EH (cell line): ENCODE measurements at places on chromosomes 4 and X.

- no peak for DNase-seq
Measured at GRCh38 chr4:127238956-127239475, 393.7 kb upstream of the INTU start.

DNA sequence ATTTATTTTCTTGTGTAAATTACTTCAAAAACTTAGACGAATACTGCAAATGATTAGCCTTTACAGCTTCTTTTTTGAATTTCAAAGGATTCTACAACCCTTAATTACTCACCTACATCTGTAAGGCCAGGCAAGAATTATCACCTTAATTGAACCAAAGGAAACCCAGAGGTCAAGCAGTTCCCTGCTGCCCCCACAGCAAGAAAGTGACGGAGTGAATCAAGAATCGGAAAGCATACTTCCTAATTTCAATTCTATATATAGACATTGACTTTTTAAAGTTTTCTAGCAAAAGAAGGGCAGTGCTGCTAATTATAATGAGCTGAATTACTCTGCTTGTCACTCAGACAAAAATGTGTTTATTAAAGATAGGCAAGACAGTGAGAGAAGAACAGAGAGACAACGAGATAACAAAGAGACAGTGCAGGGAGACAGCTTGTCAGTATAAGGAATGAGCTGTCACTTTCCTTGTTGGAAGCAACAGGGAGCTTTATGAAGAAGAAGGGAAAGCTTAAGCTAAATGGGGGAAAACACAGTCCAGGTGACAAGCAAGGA lies 47.5 kb upstream of the SPANXN4 start:
- DNase-seq, result no peak

DNA sequence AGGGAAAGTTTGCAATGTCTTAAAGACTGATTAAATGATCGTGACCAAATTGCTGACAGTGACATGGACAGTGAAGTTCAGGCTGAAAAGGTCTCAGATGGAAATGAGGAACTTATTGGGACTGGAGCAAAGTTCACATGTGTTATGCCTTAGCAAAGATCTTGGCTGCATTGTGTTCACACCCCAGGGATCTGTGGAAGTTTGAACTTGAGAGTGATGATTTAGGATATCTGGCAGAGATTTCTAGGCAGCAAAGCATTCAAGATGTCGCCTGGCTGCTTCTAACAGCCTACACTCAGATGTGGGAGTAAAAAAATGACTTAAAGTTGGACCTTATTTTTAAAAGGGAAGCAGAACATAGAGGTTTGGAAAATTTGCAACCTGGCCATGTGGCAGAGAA lies 21.4 kb downstream of the SCARB2 start:
- DNase-seq, result no peak

DNA sequence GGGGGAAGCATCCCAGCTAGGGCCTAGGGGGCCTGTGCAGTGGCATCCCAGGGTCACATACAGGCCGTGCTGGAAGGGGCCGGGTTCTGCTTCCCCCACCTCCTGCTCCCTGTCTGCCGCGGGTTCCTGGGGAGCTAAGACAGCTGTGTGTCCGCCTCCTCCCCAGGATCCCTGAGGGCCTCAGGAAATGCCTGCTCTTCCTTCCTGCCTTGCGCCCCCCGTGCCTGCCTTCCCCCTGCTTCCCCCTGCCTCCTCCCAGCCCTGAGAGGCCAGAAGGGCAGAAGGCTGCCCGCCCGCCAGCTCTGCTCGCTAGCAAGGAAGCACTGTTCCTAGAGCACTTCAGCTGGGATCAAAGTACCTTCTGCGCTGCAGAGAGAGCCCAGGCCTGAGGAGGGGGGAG lies 2.9 kb upstream of the BGN start:
- no peak for DNase-seq

DNA sequence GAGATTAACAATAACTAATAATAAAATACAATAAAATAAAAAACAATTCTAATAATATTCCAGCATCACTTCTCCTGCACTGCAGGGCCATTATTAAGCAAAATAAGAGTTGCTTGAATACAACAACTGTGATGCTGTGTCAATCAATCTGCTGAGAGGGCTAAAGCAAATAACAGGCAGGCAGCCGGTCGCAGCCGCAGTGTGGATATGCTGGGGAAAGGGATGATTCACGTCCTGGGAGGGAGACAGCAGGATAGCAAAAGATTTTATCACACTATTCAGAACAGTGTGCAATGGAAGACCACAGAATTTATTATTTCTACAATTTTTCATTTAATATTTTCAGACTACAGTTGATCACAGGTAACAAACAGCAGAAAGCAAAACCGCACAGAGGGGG lies 76.5 kb upstream of the SMARCAD1 start:
- no peak for DNase-seq

DNA sequence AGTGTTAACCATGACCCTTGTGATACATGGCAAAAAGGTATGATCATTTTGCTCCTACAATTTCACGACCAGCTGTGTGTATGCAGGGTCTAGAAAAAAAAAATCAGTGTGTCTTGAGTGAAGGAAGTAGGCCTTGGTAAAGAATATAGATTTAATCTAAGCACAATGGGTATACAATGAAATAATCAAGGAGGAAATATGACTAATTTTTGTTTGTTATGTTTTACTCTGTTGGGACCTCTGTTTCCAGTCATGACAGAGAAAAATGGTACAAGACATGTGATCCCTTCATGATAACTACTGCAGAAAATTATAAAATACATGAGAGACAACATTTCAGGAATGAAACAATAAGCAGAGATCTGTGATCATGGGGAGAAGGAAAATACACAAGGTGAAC lies 835.5 kb downstream of the PDHA2 start:
- DNase-seq, result no peak

DNA sequence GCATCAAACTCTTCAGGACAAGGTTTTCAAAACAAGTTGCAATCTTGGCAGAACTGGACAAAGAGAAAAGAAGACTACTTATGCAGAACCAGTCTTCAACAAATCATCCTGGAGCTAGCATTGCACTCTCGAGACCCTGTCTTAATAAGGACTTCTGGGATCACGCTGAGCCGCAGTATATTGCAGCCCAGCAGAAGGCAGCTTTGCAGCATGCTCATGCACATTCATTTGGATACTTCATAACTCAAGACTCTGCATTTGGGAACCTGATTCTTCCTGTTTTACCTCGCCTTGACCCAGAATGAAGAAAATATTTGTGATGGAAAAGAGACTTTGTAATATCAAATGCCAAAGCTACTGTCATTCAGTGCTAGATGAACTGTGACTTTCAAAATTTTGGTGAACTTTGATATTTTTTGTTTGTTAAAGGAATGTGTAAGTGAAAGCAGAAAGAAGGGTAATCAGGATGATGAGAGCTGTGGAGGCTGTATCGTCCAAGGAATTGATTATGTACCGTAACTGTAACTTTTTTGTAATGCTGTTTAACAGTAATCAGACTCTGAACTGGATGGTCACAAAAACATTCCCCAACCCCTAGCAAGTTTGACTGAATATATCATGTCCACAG lies 27.2 kb downstream of the HSPA4L start:
- peak; percentile 38 for DNase-seq

GRCh38 chr4:11878241-11878640 lies 449.5 kb upstream of the HS3ST1 start:
- no peak for DNase-seq

GRCh38 chr4:151169900-151170299 lies 70.5 kb downstream of the RPS3A start:
- DNase-seq, result peak; percentile 48

- DNase-seq, result no peak
Measured at GRCh38 chr4:31051151-31051550, 331.0 kb downstream of the PCDH7 start.

- peak; percentile 92 for DNase-seq
Measured at GRCh38 chrX:71543316-71543715, 10.4 kb downstream of the OGT start.

DNA sequence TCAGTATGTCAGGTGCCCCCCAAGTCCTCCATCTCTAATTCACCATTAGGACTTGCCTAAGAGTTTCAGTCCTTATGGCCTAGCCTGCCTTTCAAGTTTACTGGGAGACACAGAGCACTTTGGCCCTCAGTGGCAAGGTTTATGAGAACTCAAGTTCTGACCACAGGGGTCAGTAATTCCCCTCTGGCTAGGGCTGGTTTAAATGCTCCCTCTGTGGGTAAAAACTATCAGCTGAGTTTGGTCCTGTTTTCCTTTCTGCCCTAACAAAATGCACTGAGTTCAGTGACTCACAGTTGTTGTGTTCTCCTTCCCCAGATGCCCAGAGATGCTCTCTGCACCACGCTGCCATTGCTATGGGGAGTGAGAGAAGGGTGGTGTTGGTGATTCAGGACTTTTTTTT lies 163.2 kb downstream of the RELL1 start:
- peak; percentile 7 for DNase-seq

DNA sequence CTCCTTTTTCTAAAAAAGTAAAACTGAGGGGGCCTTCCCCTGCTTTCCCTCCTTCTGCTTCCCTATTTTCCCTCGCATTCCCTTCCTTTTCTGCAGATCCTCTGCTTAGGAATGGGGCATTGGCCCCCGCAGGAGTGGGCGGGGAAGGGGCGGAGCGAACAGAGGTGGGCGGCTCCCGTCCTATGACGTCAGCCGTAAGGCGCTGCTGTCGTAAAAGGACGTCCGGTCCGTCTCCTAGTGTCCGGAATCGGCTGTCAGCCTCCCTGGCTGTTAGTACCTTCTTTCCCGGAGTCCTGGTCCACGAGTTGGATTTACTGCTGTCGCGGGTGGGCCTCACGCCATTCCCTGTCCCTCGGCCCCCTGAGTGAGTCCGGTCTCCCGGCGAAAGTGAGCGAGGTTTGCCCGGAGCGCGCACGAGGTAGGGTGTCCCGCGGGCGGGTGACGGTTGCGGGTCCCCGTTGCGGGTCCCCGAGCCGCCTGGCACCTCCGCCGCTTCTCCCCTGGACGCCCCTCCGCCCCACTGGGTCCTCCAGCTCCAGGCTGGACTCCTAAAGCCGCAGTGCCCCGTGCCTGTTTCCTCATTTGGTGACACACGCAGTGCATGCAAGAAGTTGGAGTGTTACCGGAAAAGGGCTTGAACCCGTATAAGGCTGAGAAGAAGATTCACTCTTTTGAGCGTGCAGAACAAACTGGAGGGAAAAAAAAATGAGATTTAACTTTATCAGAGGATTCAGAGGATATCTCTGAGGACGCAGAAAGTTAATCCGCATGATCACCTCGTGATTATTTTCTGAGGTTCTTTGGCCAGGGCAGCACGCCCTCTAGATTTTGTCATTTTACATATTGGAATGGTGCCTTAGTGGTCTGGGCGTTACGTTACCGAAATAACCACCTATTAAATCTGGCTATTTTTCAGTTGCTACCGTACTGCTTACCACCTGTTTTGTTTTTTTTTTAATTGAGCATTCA lies at the start of gene ZNF330:
TSS of gene ZNF330 (plus strand) at position 205 of the 969 bp plus-strand sequence. CDS start 1,477 bp downstream, outside the sequence.
- peak; percentile 90 for DNase-seq

GRCh38 chrX:97168646-97169045 lies 284.9 kb downstream of the RPA4 start:
- no peak for DNase-seq
